Midbrain (tissue), 1 donor: ENCODE measurements at places on chromosomes 11 and 22.
A peak's percentile ranks its signal among the peaks of the same experiment; 100 is the strongest.

- no peak for DNase-seq
These were observed 30.8 kb downstream of the PDGFB start for GRCh38 chr22:39214006-39214382.

- DNase-seq = no peak
These were observed 11.8 kb downstream of the IL17REL start for GRCh38 chr22:50000587-50001387.

GRCh38 chr22:44188986-44189630 is 8.4 kb downstream of the PARVG start:
- no peak for DNase-seq

DNA sequence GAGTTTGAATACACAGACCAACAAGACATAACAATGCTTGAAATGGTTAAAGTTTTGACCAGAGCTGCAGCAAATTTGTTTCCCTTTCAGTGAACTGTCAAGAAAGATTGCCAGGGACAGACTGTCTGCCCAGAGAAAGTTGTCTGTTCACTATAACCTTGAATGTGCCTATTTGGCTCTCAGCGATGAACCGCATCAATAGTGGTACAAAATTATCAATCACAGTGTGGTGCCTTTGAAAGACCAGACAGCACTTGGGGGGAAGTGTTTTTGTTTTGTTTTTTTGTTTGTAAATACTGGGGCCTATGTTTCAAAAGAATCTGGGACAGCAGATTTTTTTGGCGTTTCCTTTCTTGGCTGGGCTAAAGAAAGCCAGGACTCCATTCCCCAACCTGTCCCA is 123.1 kb downstream of the CD44 start:
- DNase-seq = peak; percentile 30

DNA sequence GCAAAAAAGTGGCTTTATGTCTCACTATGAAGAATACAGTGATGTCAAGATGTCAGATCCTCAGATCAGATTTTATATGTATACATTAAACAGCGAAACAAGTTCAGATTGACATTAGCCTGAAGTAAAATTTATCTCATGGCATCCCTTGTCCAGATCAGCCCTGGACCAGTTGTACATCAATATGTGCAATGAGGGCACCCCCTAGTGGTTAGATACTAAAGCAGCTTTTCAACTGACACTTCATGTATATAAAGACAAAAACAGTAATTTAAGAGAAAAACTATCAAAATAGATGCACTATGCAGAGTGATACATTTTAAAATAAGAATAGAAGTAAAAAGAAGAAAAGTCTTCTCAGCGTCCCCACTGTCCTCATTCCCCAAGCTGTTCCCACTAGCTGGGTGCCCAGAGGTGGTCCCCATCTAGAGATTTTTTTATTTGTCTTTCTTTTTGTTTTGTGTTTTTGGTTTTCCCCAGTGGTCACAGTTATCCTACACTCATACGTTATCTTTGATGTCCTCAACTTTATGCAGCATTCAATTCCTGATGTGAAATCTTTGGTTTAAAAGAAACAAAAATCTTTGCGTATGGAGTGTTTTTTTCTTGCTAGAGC is 2193.4 kb upstream of the RAG2 start:
- DNase-seq = peak; percentile 72

DNA sequence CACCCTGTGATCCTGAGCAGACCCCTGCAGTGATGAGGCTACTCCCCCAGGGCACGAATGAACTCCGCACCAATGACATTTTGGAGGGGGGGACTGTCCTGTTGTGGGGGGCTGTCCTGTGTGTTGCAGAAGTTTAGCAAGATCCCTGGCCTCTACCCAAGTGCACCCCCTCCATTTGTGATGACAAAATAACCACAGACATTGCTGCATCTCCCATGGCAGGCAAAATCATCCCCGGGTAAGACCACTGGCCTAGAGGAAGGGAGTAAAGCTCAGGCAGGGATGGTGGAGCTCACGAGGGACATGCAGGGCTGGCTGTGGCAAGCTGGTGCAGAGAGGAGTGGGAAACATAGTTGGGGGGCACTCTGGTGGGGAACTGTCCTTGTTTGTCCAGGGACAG is 40.6 kb downstream of the NECTIN1 start:
- no peak for DNase-seq
